ENCODE measurements at places on chromosomes 1 and 21. TPM values are rescaled to one million over a fixed set of nuclear protein-coding genes. Genes with fewer than 3 reads are reported as not detected.

GRCh38 chr1:189596197-189596596, 881.5 kb downstream of the BRINP3 start:
- no peak for DNase-seq

DNA sequence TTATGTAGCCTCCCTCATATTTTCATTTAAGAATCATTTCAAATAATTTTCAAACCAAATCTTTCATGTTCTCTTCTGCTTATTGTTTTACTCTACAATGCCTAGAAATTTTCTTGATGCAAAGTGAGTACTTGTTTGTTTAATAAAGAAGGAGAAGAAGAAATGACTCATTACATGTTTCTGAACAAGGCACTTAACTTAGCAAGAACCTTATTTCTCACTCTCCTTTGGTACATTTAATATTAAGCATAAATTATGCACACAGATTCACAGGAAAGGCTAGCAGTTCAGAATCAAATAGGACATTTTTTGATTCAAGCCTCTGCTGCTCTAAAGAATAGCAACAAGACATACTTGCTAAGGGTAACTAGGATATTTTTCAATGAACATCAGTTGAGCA, 9.1 kb downstream of the SCYL3 start:
- no peak for DNase-seq

DNA sequence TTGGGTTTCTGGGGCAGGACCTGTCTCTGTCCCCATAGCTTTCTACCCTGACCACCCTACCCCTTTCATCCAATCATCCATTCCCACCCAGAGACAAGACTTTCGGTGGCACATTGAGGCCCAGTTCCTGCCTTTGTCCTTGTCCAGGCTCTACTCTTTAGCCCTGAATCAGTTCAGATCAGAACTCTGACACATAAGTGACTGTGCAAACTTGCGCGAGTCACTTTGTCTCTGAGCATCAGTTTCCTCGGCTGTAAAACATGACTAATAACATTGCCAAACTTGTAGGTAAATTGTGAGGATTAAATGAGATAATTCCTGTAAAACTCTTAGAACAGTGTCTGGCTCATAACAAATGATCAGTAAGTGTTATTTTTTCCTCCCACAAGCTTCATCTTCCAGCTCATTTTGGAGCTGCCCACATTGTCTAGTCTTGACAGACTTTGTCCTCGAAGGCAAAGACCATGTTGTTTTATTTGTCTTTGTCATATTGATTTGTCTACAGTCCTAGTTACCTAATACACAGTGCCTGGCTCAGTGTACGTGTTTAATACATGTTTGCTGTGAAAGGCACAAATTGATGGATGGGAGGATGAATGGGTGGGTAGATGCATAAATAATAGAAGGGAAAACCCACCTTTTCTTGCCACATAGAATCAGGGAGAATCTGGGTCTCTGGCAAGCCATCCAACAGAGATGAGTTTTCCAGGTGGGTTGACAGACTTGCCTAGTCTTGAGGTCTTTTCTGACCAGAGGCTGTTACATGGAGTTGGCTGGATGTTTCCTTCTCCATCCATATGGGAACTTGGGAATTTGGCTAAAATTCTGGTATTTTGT, 262.9 kb downstream of the OMA1 start:
- no peak for DNase-seq

GRCh38 chr1:224564454-224565084, 51.5 kb upstream of the CNIH3 start:
- no peak for DNase-seq

- no peak for DNase-seq
Observed at GRCh38 chr1:63274371-63274770, 48.0 kb upstream of the FOXD3 start.

Gene ESRRG
- total RNA-seq, result 13.4 TPM

GRCh38 chr1:53717025-53717804, 21.7 kb downstream of the GLIS1 start:
- no peak for DNase-seq

DNA sequence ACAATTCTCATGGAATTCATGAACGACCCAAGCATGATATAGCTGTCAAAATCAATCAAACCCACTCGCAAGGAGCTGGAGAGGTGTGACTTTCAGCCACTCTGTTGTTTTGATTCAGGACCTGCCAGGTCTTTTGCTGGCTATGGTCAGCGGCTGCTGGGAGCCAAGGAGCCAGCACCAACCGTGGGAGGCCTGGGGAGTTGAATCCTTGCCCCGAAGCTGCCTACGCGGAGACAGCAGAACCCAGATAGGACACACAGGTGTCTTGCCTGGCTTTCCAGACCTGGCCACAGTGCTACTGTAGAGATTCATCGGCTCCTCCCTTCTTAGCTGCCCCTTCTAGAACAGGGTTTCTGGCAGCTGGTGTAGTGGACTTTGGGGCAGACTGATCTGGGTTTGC, 42.7 kb downstream of the ZSCAN20 start:
- no peak for DNase-seq

DNA sequence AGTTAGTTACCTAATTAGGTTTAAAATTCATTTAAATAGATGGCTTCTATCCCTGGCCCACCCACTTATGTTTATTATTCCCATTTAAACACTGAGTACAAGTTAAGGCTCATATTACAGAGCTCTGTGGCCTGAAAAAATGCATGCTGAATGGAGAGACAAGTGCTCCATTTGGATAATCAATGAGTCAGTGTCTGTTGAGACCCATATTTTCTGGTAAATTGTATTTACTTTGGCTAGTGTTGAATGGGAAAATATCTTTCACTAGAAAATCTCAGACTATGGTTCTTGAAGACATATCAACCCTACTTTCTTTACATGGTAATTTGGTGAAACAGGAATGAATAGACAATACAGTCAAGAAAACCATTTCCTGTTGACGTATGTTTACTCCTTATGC, 356.0 kb downstream of the S1PR1 start:
- DNase-seq, result no peak

- DNase-seq, result no peak
Observed at GRCh38 chr1:50973875-50974617, 4.0 kb downstream of the CDKN2C start.

Gene CELA3A
- not detected for total RNA-seq

- no peak for DNase-seq
Observed at GRCh38 chr1:43482215-43482614, 28.5 kb upstream of the HYI start.

Gene CR1L
- total RNA-seq, result not detected

GRCh38 chr1:70892930-70893329, 154.7 kb downstream of the PTGER3 start:
- DNase-seq, result no peak

DNA sequence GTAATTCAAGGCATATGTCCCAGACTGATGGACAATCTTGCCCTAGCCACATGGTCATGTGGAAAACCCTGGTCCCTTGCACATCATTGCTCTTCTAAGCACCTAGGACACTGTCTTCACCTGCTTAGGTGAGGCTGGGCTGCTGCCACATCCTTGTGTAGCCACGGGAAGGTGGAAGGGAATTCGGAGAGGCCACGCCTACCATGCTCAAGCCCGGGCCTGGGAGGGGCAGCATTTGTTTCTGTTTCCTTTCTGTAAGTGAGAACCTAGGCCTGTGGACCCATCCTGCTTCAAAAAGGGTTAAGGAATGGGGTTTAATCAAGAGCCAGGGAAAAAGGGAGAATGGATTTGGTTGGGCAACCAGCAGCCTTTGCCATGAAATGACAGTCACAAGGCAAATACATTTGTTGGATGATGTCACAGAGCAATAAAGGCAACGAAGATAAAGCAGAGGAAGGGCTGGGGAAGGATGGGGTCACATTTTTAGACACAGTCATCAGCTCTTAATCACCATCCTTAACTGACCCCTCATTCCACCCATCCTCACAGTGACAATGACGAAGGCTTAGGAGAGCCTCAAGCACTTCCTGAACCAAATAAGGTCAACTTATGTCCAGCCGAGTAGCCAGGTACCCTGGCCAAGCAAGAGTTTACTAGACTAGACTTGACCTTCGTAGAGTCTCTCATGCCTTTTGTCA, 10.1 kb upstream of the LRRC38 start:
- DNase-seq, result no peak

GRCh38 chr1:96968541-96968940, 247.0 kb downstream of the PTBP2 start:
- DNase-seq, result no peak

Gene ZNF593OS
- total RNA-seq, result 0.33 TPM

DNA sequence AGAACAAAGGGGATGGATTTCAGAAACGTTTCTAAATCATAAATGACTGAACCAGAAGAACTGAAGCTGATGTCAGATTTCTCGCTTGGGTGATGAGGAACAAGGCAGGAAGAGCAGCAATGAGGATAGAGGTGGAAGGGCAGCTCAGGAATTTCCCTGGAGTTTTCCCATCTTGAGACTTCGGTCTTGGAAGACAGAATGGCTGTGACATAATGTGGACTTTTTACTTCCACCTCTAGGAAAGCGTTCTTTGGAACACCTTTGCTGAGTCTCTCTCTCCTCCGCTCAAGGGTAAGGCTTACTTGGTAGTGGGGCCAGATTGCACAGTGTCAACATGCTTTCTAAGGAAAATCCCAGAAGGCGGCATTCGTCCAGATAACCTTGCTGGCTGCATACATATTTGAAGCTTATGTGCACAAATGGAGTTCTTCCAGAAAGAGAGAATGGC, 36.6 kb downstream of the DEGS1 start:
- no peak for DNase-seq

DNA sequence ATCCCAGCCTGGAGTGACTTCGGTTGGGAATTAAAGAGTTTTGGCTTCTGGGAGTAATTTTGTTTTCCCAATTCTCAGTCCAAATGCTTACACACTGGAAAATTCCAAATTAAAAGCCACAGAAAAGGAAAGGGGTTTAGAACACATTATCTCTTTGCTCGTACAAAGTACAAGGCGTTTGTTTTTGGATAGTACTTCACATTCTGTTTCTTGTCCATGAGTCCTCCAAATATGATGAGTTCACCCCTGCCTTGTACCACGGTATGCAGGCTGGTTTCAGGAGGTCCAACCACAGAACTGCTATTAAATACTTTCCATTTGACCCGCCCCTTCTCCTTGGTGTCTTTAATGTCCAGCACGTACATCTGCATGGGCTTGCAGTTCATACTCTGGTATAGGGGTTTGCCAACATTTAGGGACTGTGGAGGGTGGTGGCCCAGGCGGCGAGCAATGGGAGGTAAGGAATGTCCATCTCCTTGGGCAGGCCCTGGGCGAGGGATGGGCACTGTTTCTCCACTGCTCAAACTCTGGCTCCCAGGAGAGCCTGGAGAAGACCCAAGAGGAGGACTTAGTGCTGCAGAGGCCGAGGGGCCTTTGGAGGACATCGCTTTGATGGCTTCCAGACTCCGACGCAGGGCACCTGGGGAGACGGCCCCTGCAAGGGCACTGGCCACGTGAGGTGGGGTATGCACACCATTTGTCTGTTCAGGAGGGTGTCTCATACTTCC, 13.7 kb upstream of the CPLANE2 start:
- DNase-seq, result no peak

- DNase-seq, result no peak
Observed at GRCh38 chr1:183910845-183911244, 105.9 kb downstream of the RGL1 start.

Gene FBXO2
- 9.9 TPM for total RNA-seq

- DNase-seq, result no peak
Observed at GRCh38 chr1:118558933-118559332, 373.9 kb upstream of the SPAG17 start.

Gene INSRR
- not detected for total RNA-seq

DNA sequence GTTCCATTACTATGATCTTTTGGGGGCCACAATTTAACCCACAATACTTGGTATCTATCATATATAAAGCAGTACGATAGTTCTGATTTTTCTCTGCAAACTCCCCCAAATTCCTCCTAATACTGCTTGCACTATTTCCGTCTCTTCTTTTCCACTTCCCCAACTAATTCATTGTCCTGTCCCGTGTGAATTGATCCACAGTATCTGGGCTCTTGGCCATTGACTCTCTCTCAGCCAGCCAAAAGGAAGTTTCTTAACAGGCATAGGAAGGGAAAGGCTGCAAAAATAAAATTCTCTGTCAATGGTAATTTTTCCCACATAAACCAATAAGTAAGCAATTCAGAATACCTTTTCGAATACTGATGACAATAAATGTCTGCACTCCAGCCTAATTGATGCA, 91.7 kb upstream of the DSCAM start:
- no peak for DNase-seq

DNA sequence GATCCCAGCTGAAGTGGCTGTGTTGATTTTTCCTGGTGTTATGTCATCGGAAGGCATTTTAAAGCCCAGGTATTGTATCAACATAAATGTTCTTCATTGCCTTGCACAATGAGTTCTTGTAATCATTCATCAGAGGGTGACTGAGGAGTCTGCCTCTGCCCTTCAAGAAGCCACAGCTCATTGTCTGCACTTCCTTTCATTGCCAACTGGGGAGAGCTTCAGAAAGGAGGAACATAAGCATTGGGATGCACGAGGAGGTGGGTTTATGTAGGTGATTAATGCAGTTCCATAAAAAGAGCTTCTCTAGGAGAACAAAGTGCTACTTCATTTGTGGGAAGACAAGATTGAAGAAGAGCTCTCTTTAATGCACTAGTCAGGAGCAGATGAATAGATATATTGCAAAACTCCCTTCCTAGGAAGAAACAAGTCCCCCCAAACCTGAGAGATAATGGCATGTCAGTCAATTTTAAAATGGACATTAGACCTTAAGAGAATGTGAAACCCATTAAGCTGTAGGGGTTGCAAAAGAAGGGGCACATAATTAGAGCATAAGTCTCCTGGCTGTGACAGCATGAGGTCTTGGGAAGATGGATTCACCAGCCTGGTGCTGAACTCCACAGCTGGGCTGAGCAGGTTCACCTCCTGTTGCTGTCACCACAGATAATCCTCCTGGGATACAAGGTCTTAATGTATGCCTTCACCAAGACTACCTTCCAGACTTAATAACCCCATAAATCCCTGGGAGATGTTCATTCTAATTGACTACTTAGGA, 124.6 kb downstream of the BACH1 start:
- peak; percentile 2 for DNase-seq

DNA sequence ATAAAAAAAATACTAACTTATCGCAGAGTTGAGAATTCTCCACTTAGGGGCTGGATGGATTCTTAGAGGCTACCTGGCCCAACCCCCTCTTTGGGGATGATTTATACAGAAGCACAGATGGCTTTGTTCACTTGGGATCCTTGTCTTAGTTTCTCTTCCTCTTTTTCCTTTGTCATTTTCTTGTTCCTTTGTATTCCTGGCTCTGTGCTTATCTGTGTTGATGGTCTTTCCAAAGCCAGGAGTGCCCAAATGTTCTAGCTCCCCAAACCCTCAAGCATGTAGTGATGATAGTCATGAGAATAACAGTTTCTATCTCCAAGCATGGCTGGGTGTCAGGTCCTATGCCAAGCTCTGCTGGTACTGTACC, 27.4 kb downstream of the EPHB2 start:
- no peak for DNase-seq

GRCh38 chr1:198102454-198102827, 54.4 kb upstream of the NEK7 start:
- DNase-seq, result no peak

Data from thyroid gland (tissue), 4 donors.